ENCODE measurements at places on chromosomes 7 and 10.

DNA sequence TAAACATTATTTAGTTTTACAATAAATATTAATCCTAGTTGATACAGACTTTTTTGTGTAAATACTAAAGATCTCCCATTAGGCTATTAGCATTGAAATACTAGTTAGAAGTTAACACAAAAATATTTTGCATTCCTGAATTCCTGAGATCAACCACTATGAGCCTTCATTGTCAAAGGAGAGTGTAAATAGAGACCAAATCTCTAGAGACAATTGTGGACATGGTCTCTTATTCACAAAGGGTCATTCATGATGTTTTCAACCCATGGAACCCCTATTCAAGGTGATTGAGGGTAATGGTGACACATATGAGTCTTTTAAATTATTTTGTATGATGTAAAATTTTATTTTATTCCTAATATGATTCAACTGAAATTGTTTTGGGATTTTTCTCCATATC lies 1454.8 kb upstream of the LRRTM3 start:
- DNase-seq = no peak

- no peak for DNase-seq
Measured at GRCh38 chr7:127158659-127159058, 94.1 kb downstream of the GRM8 start.

DNA sequence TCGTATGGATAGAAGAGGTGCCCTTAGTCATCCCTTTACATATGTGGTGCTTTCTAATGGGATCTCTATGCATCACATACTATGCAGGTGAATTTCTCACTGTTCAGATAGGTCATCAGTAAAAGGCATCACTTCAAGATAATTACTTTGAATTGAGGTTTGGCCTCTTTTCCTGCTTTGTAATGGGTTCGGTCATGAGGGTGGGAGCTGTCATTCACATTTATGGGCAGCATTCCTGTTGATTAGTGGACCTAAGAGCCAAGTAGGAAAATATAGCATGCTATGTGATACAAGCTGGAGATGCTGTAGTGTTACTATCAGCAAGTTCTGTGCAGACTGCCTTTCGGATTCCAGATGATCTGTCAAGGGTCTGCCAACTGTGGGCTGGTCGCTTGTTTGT lies 156.3 kb downstream of the LCOR start:
- no peak for DNase-seq

DNA sequence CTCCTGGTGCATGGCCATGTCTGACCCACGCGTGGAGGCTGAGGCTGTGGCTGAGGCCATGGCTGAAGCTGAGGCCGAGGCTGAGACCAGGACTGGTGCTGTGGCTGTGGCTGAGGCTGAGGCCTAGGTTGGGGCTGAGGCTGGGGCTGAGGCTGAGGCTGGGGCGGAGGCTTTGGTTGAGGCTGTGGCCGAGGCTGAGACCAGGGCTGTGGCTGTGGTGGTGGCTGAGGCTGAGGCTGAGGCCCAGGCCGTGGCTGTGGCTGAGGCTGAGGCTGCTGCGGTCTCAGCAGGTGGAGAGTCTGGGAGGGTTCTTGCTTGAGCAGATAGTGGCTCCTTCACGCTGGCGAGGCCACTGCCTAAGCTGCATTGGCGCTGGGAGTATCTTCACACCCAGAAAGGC lies 76.4 kb downstream of the WDR37 start:
- DNase-seq = no peak

DNA sequence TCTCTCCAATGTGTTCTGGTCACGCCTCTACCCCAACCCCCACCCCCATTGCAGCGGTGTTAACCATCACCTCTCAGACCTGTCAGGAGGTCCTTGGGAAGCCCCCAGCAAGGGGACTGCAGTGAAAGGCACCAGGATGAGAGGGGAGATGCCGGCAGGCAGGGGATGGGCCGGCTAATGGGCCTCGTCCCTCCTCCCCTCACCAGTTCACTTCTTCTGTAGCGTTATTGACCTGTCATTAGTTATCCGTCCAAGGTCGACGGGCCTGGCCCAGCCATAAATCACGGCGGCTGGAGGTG lies 18.8 kb downstream of the POLL start:
- DNase-seq = no peak

- no peak for DNase-seq
Measured at GRCh38 chr7:143259765-143260164, 3.5 kb upstream of the GSTK1 start.

- DNase-seq = no peak
Measured at GRCh38 chr7:7881581-7881980, 87.0 kb upstream of the GLCCI1 start.

GRCh38 chr10:3755440-3756359 lies 29.3 kb downstream of the KLF6 start:
- no peak for DNase-seq

- no peak for DNase-seq
Measured at GRCh38 chr7:117889611-117890010, 16.4 kb upstream of the CTTNBP2 start.

DNA sequence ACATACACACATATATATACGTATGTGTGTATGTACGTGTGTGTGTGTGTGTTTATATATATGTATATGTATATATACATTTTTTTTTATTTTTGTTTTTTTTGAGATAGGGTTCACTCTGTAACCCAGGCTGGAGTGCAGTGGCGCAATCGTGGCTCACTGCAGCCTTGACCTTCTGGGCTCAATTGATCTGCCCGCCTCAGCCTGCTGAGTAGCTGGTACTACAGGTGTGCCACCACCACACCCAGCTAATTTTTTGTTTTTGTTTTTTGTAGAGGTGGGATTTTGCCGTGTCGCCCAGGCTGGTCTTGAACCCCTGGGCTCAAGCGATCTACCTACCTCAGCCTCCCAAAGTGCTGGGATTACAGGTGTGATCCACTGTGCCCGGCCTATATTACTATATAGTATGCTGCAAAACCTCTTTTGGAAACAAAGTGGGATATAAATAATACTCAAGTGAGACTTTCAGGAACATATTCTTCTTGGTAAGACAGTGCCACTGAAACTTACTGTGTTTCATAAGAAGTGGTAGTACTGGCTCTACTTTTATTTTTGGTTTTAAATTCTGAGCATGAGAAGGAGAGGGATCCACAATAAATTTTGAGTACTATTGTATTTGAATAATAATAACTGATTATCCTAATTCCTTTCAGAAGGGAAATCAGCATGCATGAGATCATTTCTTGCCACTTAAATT lies 51.0 kb downstream of the MLLT10 start:
- no peak for DNase-seq

- no peak for DNase-seq
Measured at GRCh38 chr7:95865716-95866371, 93.5 kb downstream of the DYNC1I1 start.

DNA sequence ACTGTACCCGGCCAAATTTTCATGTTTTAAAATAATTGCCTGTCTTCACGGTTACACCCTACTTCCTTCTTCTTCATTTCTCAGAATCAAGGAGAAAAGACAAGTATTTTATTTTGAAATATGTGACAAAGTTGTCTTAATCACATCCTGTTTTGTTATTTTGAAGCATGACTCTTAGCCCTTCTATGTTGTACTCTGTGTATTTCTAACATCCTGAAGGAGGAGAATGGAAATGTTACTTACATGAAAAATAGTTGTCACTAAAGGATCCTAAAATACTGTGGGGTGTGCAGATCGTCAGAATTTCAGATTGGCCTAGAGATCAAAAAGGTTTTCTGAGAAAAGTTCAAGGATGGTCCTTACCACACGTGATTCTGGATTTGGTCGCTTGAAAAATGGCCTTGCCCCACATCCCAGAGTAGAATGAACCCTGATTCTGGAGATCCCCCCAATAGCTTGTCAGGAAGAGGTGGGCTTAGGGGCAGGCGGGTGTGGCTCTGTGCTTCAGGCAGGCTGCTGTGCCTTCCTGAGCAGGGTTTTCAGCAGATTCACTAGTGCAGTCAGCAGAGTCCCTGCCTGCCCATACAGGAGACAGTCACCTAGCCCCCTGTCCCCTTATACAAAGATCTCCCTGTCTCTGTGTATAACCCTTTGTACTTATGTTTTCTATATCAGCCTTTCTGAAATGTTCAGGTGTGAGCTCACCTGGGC lies 8.6 kb downstream of the UPP1 start:
- no peak for DNase-seq

DNA sequence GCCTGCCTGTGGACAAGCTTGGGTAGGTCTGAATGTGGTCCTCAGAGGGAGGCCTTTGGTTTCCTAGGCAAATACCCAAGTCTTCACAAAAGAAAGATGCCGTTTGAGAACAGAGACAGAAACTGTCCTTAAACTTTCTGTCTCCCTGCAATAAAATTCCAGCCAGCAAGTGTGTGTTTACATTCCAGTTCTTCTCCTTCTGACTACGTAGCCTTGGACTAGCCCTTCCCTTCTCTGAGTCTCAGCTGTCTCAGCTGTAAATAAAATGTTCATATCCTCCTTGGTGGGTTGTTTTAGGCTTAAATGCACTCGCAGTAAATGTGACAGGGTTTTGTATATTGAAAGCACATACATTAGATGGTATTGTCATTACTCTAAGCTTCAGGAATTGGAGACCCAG lies 561.2 kb upstream of the MKI67 start:
- no peak for DNase-seq

DNA sequence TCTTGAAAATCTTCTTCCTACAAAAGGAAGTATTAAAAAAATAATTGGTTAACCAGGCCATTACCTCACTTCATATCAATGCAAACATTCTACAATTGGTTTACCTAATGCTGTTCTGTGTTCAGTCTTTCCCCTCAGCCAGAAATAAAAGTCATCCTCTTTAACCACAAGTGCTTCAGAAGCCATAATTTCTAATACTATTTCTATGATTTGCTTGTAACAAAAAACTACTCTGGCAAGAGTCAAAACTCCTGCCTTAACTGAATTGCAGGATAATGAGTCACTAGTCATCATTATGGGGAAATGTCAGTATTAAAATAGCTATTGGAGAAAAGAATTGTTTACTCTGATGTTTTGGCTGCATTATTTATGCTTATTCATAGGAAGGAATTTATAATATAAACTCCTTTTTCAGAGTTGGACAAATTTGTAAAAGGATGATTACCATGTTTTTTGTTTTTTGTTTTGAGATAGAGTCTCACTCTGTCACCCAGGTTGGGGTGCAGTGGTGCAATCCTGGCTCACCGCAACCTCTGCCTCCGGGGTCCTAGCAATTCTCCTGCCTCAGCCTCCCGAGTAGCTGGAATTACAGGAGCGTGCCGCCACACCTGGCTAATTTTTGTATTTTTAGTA lies 55.5 kb upstream of the ODAD2 start:
- DNase-seq = peak; percentile 51

- DNase-seq = no peak
Measured at GRCh38 chr7:76395965-76396726, 13.4 kb downstream of the SSC4D start.

DNA sequence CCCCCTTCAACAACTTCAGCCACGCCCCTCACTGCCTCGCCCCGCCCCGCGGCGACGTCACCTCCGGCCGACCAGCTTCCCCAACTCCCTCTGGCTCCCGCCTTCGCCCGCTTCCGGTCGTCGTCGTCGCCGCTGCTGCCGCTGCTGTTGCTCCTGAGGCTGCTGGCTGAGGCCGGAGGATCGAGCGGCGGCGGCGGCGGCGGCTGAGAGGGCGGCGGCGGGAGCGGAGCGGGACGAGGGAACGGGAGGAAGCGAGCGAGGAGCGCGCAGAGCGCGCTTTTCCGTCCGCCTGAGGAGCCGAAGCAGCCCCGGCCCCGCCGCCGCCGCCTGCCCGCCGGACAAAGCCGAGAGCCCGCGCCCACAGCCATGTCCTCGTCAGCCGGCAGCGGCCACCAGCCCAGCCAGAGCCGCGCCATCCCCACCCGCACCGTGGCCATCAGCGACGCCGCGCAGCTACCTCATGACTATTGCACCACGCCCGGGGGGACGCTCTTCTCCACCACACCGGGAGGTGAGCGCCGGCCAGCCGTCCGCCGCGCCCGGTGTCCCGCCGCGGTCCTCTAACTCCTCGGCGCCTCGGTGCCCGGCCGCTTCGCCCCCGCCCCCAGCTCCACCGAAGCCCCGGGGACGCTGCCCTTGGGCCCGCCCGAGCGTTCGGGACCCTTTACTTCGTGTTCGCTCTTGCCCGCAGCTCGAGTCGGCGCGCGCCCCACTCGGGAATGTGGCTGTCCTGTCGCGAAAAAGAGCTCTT lies at the start of gene EIF4EBP2:
EIF4EBP2 (plus strand) TSS at position 110 of the 751 bp plus-strand sequence; CDS start at position 367, 257 bp downstream.
- peak; percentile 63 for DNase-seq

- no peak for DNase-seq
Measured at GRCh38 chr7:140247559-140247958, 70.8 kb upstream of the KDM7A start.

DNA sequence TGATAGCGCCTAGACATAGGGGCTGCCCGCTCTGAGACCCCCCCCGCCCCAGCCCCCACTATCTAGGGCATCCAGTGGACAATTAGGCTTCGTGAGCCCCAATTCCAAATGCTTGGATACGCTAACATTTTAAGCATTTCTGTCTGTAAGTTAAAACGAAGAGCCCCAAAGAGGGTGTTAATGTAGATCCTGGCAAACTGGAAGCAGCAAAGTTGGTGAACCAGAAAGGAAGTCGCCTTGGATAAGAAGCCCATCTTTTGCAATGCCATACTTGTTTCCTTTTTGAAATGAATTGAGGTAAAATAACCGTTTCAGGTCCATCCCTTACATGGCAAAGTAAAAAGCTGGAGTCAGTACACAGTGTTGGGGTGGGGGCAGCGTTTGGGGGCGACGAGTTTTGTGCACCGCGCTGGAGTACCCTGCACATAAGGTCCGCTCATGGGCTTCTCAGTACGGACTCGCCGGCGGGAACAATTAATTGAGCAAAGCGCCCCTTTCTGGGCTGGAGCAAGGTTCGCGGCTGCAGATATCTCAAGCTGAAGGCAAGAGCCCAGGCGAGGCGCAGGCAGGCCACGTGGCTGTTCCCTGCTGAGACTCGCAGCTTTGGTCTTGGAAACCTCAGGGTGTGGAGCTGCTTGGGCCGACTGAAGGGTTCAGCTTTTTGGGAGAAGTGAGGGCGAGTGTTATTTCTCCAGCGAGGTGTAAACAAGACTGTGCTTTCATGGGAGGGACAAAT lies 1.4 kb upstream of the TWIST1 start:
- DNase-seq = no peak

DNA sequence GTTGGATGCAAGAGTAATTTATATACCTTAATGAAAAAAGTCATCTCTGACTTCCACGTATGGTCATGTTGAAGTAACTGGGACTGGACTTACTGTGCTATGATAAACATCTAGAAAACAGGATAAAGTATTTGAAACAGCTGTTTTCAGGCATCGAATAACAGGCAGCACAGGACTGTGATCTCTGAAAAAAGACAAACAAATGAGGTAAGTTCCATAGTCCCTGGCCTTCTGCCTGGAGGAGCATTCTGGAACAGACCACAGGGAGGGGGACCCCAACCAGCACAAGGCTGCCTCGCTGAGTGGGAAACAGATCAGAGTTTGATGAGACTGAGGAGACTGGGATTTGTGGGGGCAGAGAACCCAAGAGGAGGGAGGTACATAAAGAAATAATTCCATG lies 89.1 kb upstream of the HABP2 start:
- no peak for DNase-seq

DNA sequence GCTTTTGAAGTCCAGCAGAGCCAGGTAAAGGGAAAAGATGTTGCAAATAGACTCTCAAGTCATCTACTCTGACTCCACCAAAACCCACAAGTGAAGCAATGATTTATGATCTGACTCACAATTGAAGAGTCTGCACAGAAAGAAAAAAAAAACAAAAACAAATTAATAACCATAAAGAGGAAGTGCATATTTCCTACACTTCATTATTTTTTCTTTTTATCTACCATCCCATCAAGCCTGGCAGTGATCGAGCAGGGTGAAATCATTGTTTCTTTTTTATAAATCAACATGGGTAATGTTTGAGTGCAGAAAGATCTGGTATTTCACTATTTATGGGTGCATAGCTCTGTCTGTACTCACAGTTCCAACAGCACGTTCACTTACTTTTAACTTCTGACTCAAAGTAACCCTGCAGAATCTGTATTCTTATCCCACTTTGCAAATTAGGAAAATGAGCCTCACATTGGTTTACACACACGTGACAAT lies 829.0 kb downstream of the TNS3 start:
- no peak for DNase-seq

All from HS-27A (cell line).